ENCODE measurements at places on chromosomes 1 and 21.

- DNase-seq: no peak
Observed at GRCh38 chr1:228074954-228075730, 7.4 kb upstream of the ARF1 start.

DNA sequence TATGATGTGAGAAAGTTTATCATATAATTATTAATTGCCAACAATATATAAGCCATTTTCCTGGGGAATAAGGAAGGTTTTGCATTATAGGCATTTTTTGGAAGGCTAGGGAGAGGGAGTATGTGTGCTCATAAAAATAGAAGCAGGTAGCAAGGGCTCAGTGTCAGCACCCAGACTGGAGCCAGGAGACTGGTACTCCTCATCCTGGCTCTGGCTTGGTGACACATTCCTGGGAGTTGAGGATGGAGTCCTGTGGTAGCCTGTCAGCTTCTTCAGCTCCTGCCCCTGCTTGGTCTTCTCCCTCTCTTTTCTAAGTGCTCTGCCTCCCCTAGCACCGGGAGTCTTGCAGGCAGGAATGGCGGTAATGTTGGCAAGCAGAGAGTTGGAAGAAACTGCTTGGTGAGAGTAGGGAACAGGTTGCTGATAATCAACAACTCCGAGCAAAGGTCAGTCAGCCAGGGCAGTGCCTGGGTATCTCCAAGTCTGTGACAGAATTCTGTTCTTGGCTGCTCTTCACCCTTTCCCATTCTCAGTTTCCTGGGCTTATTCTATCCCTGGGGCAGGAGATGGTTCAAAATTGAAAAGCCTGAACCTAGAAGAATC, 23.0 kb downstream of the GIPC2 start:
- DNase-seq: no peak

DNA sequence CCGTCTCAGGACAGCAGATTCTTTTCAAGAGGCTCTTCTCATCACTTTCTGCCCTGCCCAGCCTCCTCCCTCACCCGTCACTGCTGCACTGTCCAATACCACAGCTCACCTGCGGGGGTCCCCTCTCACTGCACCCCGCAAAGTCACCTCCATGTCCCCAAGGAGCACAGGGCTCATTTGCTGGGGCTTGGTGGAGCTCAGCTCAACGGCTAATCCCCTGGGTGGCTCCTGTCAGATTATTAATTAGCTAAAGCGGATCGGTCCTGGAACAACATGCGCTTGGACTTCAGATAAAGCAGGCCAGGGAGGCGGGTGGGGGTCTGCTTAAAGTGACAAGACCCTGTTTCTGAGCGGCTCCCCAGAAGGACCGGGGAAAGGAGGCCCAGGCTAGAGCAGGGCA, 43.1 kb downstream of the CASZ1 start:
- no peak for DNase-seq

- DNase-seq: no peak
Observed at GRCh38 chr1:73144311-73144710, 862.0 kb upstream of the NEGR1 start.

DNA sequence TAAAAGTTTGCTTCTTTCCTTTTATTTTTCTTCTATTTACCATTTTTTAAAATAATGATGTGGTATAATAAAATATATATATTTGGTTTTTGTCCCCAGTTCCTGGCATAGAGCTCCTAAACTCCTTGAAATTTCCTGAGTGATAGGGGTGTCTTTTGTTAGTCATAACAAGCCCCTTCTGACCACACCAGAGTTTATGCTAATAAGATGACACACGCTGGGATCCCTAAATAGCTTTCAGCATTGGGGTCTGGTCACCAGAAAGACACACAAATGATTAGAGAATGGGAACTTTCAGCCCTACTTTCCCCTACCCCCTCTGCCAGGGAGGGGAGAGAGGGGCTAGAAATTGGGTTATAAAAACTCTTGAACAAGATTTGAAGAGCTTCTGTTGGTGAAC, 56.2 kb downstream of the COL24A1 start:
- no peak for DNase-seq

DNA sequence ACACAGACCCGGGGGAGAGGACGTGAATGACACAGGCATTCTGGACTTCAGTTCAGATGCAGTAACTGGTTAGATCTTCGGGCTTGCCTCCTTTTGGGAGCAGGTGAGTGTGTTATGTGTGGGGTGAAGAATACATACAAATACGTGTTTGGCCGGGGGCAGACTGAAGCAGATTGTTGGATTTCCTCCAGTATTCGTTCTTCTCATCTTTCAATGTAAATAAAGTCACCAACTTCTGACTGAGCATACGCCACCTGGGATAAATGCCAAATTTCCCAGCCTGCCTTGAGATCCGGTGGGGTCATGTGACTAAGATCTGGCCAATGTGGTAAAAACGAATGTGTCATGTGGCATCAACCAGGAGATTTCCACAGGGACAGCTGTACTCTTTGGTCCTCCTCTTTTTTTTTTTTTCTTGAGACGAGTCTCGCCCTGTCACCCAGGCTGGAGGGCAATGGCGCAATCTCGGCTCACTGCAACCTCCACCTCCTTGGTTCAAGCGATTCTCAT, 189.8 kb downstream of the RGS7 start:
- no peak for DNase-seq

- DNase-seq: no peak
Observed at GRCh38 chr1:89064632-89065031, 376 bp downstream of the GBP1 start.

- DNase-seq: no peak
Observed at GRCh38 chr1:11777658-11778322, 15.8 kb downstream of the C1orf167 start.

- no peak for DNase-seq
Observed at GRCh38 chr1:214124281-214124805, 136.6 kb downstream of the PROX1 start.

DNA sequence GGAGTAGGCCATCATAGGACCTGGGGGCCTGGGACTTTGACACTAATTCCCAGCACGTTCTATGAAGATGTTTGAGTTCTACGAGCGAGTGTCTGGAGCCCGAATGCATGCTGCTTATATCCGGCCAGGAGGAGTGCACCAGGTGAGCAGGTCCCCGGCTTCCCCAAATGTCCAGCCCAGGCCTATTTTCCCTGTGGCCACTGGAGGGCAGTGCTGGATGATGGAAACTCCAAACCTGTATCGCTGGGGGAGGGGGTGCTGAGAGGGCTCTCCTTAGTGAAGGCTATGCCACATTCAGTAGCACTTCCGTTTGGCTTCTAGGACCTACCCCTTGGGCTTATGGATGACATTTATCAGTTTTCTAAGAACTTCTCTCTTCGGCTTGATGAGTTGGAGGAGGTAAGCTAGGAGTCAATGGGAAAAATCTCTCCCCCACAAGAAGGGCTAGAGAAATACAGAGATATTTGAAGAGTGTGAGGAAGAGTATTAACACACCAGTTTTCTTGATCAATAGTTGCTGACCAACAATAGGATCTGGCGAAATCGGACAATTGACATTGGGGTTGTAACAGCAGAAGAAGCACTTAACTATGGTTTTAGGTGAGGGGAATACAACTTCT, 5.2 kb upstream of the FCER1G start:
- peak; percentile 56 for DNase-seq

- no peak for DNase-seq
Observed at GRCh38 chr1:228836427-228836826, 101.1 kb downstream of the RHOU start.

GRCh38 chr1:179706339-179706941, 36.7 kb upstream of the FAM163A start:
- DNase-seq: peak; percentile 37

DNA sequence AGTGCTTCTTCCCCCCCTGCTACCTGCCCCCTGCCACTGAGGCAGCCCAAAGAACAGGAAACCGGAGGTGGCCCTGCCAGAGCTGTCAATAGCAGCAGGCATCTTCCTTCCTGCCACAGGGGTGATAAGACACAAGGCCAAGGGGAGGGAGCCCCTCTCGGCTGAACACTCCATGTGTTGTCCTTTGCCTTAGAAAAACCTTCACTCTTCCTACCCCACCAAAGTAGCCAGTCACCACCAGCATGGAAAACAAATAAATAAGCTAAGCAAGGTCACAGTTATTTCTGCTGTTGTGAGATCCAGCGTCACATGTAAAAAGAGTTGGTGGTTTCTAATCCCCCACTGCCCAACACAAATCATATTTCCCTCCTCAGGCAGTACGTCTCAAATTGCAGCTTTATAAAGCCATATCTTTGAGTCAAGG, 104.8 kb upstream of the DPT start:
- no peak for DNase-seq

GRCh38 chr21:29829564-29830275, 110.1 kb downstream of the GRIK1 start:
- DNase-seq: no peak

DNA sequence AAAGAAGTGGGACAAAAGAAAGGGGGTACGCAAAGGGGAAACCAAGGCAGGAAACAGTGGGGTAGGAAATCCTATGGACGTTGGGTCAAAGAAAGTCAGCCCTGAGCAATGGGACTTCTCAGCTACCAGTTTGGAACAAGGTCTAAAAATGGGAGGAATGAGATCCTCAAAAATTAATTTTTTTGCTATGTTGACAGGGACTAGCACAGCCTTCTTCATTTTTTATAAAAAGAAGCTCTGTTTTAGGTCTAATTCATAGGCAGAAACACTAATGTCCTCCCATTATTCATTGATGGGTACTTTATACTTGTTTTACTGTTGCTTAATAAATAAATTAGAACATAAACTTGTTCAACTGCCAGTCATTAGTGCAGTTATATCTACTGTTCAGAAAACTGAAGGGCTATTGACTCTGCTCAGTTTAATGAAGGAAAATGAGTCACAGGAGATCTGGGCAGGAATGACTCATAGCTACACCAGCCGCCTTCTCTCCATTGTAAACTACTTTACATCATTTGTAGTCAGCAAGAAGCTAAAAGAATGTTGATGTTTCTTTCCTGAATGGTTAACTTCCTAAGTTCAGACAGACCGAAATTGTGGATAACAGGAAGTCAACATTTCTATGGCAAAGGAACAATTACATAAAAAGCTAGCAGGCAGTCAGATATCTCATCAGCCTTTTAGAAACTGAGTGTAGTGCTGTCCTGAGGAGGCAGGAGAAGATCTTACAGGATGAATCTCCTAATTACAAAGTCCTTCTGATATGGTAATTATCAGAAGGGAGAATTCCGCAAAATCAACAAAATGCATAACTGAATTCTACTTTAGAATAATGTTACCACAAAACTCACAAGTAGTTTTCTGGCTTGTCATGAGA, 356.4 kb upstream of the PKN2 start:
- no peak for DNase-seq
